ENCODE measurements at places on chromosomes 7 and 10.

GRCh38 chr7:99092064-99092720 is 51.7 kb downstream of the SMURF1 start:
- no peak for DNase-seq

DNA sequence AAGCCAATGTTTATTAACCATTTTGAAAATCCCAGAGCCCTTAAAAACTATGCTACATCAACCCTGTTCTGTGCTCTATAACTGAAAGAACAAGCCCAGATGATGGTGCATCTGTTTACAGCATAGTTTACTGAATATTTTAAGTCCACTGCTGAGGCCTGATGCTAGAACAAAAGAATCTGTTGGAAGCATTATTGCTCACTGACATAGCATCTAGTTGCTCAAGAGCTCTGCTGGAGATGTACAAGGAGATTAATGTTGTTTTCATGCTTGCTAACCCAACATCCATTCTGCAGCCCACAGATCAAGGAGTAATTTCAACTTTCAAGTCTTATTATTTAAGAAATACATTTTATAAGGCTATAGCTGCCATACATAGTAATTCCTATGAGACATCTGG is 181.3 kb upstream of the FEZF1 start:
- no peak for DNase-seq

- no peak for DNase-seq
Observed at GRCh38 chr10:125149680-125150047, 10.7 kb downstream of the CTBP2 start.

DNA sequence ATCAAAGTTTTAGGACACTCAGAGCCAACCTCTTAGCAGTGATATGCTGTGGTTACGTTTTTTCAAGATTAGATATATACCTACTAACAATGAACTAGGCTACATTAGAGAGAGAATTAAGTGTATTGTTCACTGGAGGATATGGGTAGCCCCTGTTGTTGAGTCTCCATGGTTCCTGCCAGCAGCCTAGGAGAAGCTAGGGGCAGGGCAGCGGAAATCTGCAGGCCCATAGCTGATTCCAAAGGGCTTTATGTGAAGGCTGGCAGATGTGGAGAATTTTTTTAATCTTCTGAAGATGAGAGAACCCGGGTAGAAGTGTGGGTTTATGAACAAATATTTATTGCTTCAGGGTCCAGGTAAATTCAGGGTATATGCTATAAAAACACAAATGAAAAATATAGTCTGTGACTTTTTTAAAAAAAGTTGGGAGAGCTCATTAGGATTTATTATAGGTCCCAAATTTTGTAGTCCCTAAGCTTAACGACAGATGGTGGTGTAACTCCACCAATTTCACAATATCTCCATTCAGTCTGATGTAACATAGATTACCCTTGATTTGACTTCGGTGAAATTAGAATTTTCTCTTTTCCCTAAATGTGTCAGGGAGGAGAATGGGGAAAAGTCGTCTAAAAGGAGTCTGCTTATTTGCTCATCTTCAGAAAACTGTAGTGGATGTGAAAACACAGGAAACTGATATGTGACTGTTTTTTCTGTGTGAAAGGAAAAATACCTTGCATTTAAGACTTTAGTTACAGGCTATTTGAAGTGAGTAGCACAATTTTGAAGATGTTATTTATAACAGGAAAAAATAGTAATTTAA is 163.0 kb upstream of the PPP1R3A start:
- DNase-seq = peak; percentile 61

DNA sequence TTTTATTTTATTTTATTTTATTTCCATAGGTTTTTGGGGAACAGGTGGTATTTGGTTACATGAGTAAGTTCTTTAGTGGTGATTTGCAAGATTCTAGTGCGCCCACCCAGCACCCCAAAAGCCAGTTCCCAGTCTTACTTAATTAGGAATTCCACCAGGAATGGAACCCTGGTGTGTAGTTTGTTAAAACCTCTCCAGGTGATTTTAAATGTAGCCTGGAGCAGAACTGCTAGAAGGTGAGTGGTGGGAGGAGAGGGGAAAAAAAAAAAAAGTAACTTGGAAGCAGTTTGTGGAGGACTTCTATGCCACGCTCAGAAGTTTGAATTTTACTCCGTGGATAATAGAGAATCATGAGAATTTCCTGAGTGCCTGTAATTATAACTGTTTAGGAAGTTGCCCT is 5.5 kb upstream of the TEX47 start:
- DNase-seq = no peak

DNA sequence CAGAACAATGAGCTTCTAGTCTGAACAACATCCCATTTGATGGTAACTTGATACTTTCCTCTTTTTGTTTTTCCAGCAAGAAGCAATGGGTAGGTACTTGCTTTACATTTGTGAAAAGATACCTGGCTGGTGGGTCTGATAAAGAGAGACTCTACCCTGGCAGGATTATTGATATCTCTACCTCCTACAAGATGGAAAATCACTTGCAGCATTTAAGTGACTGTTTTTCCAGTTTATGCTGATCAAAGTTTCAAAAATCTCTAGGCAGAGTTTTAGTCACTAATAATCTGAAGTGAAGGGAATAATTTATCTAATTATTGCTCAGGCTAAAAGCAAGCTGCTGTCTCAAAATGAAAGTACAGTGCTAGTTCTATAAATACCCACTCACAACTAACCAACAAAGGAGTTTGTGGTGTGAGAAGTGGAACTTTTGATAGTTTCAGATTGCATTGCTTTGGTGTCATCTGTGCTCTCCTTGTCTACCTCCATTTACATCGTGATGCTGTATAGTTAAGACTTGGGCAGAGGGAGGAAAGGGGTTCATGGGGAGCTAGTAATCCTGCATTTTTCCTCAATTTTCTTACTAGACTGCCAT is 86.0 kb upstream of the ANKRD1 start:
- no peak for DNase-seq

DNA sequence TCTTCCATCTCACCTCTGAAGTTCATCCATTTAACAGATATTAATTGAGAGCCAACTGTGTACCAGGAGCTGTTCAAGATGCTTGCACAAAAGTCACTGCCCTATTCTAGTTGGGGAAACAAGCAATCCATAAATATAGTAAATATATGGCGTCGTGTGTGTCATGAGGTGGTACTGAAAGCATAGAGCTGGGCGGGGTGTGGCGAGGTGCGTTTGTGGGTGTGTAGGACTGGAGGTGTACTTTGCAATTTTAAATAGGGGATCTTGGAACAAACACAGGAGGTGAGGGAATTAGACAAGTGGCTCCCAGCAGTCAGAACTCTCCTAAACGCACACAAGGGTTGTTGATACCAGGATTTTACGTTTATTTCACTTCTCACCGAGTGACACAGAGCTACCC is 490 bp upstream of the ZNF239 start:
- DNase-seq = no peak

DNA sequence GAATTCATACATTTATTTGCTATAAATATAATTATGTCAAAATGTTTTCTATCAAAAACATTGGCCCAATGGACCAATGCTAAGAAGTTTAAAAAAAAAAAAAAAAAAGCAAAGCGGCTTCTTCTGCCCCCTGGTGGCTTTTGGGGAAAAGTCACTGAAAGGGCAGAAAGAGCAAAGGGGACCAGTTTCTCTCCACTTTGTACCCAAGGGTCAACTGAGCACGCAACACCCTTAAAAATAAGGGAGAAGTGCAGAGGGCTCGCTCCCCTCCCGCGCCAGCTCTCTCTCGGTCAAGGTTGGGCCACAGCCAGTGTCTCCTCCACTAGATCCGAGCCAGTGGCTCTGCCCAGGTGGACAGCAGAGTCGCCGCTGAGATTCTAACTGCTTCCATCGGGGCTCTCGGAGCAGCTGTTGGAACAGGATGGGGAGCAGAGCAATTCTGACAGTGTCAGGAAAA is 136.4 kb upstream of the FGFR2 start:
- DNase-seq = no peak

DNA sequence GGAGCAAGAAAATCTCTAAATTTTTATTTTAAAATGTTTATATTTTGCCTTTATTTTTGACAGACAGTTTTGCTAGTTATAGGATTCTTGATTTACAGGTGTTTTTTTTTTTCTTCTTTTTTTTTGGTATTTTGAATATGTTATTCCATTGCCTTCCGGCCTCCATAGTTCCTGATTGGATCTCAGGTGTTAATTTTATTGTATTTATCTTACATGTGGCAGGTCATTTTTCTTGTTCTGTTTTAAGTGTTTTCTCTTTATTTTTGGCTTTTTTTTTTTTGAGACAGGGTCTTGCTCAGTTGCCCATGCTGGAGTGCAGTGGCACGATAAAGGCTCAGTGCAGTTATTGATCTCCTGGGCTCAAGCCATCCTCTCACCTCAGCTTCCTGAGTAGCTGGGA is 73.9 kb downstream of the MLLT10 start:
- no peak for DNase-seq

DNA sequence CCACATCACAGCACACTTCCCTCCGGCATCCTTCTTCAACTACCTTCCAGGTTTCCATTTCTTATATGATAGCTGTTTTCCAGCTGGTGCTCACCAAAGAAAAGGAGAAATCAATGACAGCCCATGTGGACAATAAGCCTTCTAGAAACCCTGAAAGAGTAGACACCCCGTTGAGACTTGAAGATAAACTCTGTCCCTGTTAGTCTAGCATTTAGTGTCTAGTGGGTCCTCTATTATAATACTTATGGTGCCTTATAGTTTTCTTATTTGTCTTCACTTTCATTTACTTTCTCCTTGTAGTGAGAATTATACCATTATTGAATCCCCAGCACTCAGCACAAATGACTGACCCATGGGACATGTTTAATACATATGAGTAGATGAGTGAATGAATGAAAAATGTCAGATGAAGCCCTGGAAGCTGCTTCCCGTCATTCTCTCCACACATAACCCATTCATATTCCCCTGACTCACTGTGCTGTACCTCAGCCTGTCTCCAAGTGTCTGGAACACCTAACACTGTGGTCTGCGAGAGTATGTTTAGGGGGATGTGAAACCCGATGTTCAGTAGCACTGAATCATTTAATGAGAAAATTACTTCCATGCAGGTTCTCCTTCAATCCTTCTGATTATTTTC is 377.6 kb downstream of the GPR158 start:
- DNase-seq = no peak

DNA sequence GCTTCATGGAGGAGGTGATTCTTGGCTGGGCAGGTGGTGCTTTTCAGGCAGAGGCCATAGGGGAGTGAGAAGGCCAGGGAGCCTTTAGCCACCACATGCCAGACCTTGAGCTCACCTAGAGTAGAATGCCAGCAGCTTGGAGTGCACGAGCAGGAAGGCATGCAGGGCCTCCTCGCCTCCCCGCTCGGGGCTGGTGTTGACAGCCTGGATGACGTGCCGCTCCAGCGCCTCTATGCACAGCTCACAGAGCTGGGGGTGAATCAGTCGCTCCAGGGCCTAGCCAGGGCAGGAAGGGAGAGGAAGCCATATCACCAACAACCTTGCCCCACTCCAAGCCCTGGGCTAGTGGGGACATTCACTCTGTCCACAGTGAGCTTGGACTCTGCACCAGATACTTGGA is 15.7 kb downstream of the HPS1 start:
- DNase-seq = no peak

DNA sequence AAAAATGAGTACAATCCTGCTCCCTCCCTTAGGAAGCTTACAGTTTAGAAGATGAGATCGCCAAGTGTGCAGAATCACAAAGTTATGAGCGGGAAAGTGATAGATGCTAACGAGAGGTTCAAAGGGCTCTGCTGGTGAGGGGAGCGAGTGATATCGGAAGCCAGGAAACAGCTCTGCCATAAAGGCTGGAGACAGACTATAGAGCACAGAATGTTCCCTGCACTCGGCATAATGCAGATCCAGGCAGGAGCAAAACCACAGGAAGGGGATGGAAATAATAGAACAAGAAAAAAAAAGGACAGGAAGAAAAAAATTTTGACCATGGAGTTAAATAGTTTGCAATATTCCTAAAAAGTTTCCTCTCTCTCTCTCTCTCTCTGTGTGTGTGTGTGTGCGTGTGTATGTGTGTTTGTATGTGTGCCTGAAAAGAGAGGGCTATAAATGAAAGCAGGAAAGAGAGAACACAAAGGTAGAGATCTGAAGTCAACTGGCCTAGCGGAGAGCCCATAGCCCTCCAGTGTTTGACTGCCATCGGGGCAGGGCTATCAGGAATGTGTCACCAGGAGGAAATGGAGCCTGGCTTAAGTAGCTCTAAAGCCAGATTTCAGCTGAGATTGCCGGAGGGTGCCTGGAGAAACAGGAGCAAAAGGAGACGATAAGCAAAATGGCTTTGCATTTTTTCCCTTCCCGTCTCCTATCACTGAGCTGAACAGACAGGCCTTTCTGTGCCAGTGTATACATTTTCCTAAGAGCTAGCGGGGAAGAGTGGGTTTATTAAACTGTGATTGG is 175.8 kb upstream of the LYZL1 start:
- no peak for DNase-seq

- DNase-seq = no peak
Observed at GRCh38 chr7:33298848-33299247, 169.5 kb downstream of the BBS9 start.

- DNase-seq = no peak
Observed at GRCh38 chr7:147296986-147297385, 1180.4 kb downstream of the CNTNAP2 start.

- DNase-seq = no peak
Observed at GRCh38 chr10:12542133-12542670, 192.9 kb downstream of the CAMK1D start.

DNA sequence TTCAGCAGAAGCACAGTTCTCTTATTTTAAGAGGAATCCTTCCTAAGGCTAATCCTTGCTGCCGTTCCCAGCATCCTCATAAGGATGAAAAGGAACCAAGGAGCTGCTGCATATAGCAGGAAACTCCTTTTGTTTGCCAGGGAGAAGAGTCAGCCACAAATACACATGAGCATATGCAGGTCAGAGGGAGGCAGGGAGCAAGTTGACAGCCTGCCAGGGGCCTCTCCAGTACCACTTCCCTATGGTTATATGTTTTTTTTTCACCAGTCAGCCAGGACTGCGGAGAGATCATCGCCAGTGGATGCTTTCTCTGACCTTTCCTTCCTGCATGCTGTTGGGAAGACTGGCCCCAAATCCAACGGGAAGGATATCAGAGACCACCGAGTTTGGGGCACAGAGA is 39.8 kb downstream of the SLC35B4 start:
- DNase-seq = no peak

GRCh38 chr10:48844616-48845015 is 95.0 kb downstream of the LRRC18 start:
- no peak for DNase-seq

DNA sequence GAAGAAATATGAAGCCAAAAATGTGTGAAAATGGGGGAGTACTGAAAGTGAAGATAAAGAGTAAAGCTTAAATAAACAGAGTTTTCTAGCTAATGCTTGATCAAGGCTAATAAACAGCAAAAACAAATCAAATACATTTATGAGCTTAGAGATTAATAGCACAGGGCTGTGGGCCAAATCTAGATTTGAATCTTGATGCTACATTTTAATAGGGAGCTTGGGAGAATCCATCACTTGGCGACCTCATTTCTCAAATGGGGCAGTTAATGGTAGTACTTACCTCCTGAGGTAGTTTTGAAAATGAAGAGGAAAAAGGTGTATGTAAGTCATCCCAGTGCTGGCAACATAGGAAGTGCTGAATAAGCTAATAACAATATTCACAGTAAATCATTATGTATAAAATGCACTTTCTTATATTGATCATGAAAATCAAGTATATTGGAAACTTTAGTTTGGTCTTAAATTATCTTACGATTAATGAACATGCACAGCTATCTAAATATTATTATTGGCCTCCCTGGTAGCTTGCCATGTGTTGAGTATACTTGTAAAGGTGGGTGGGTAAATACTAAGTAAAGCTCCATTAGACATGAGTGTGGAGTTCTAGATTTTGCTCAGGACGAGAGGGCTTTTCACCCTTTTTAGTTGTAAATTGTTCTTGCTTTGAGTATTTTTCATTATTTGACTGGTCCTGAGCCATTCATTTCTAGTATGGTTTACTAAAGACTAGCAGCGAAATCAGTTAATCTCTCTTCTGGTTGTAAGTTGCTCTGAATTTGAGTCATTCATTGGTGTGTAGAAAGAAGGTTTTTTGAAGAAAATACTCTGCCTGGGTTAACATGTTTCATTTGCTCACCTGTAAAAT is 5.1 kb downstream of the BICC1 start:
- DNase-seq = no peak
